ENCODE measurements at places on chromosomes 11 and 22. TPM values are rescaled to one million over a fixed set of nuclear protein-coding genes. Genes with fewer than 3 reads are reported as not detected.

GRCh38 chr11:72642043-72642883, 32.0 kb downstream of the PDE2A start:
- no peaks in the 10 kb centered on the region for H3K4me1 ChIP-seq
- peak overlapping the region; percentile 56 for H3K4me3 ChIP-seq
- H3K27ac ChIP-seq: no peak overlapping the region
- no peaks in the 10 kb centered on the region for H3K36me3 ChIP-seq

CARD18 gene
- total RNA-seq: not detected

DNA sequence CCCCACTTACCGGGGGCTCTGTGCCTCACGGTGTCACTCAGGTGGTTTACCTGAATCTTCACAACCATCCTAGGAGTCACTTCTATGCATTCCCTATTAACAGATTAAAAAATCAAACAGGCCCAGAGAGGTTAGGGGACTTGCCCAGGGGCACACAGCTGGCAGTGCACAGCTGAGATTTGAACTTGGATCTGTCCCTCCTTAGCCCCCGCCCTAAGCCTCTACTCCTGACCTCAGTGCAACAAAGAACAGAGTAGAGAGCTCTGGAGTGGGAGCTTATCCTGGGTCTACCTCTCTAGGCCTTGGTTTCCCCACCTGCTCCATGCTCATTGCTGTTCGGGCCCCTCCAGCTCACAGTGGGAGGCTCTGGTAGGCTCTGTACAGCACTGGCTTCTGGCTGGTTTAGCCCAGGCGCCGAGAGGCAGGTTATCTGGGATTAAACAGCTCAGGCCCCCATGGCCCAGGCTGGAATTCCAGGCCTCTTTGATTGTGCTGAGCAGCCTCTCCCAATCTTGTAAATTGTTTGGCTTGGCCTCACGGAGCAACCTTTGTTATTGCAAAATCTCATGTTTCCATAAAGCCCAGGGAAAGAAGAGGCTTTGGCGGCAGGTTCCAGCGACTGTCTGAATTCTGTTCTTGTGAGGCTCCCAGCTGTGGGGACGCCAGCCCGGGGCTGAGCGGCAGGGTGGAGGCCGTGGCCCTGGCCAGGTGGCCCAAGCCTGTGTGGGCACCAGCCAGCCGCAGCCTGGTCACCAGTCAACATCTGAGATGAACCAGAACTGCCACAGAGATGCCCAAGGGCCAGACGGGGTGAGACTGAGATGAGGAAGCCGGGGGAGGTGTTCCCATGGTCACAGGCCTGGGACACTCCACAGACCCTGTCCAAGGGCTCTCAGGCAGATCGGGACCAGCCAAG, 28.9 kb upstream of the SHISAL1 start:
- H3K36me3 ChIP-seq: no peaks in the 10 kb centered on the region
- H3K27ac ChIP-seq: peak overlapping the region; percentile 73
- DNase-seq: no peak
- no peak overlapping the region for H3K4me3 ChIP-seq

IL18BP gene
- total RNA-seq: 20.1 TPM

- peaks cover 5% of the 10 kb centered on the region for H3K36me3 ChIP-seq
- no peak for DNase-seq
- H3K27me3 ChIP-seq: peaks cover 6% of the 10 kb centered on the region
- H3K27ac ChIP-seq: peak overlapping the region; percentile 19
- H3K4me1 ChIP-seq: peaks cover 13% of the 10 kb centered on the region
These were observed 1.7 kb upstream of the SLC29A2 start for GRCh38 chr11:66373265-66373664.

DNA sequence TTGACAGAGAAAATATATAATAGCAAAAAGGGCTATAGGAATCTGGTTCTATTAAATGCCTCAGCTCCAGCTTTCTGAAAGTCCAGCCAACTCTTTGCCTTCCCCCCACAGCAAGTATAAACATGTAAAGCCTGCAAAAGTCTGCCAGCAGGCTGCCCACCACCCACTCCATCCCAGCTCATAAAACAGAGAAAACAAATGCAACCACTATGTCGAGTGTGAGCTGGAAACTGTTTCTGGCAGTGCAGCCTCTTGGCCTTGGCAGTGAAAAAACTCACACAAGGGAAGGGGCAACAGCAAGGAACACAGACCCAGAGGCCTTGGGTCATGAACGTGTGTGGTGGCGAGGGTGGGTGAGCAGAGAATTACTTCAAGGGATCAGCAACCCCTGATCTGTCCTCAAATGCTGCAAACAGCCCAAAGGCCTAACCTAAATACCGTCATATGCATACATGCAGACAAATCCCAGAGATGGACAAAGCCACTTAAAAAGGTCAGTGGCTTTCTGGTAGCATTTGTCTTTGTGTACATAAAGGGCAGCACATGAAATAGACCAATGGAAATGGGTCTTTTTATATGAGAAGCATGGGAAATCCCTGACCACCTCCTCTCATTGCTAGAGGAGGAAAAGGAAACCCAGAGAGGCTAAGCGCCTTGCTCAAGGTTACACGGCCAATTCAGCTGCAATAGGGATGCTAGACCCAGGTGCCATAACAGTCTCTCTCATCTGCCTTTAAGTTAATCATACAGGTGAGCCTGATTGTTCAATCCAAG, 74.8 kb downstream of the NAT10 start:
- H3K4me3 ChIP-seq: no peak overlapping the region
- no peak for DNase-seq
- H3K36me3 ChIP-seq: no peaks in the 10 kb centered on the region
- no peak overlapping the region for H3K27ac ChIP-seq
- no peaks in the 10 kb centered on the region for H3K27me3 ChIP-seq

DNA sequence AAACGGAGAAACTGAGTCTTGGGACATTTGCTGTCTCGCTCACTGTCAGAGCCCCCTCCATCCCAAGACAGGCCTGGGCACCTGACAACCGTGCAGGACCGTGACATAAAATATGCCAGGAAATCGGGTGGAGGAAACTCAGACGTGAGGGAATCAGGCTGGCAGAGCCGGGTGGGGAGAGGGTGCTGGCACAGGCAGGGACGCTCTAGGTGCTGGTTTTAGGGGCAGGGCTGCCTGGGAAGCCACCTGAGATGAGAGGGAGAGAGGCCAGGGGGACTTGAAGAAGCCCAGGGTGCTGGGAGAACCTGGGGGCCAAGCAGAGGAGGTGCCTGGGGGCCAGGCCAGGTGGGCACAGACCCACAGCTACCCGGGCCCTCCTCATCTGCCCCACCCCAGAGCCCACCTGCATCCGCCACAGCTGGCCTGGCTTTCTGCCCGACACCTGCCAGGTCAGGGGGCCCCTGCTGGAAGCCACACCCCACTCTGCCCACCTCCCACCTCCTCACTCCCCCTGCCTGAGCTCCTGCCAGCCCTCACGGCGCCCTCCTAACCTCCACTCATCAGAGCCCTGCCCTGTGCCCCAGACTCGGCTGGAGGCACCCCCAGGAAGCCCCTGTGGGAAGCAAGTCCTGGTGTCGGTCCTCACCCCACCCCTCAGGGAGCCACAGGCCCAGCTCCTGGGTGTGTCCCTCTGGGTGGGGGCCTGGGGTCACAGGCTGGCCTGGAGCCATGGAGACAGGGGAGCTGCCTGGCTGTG, 27.3 kb upstream of the MUC5AC start:
- DNase-seq: peak; percentile 8
- peaks cover 7% of the 10 kb centered on the region for H3K4me1 ChIP-seq
- no peak overlapping the region for H3K27ac ChIP-seq
- peaks cover 2% of the 10 kb centered on the region for H3K36me3 ChIP-seq
- H3K27me3 ChIP-seq: peaks cover 5% of the 10 kb centered on the region

RASD2 gene
- total RNA-seq: 0.07 TPM

DEPDC5 gene
- 33.0 TPM for total RNA-seq

DNA sequence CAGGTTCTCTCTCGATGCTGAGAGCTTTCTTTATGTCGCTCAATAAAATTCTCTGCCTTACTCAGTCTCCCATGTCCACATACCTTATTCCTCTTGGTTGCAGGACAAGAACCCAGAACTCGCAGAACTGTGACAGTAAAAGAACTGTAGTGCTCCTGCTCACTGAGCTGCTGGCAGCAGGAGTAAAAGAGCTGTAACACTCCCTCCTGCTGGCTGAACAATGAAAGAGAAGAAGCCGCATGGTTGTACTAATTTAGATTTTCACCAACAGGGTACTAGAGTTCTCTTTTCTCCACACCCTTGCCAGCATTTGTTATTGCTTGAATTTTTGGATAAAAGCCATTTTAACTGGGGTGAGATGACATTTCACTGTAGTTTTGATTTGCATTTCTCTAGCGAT, 433.2 kb downstream of the GUCY1A2 start:
- H3K27ac ChIP-seq: no peak overlapping the region
- peaks cover 6% of the 10 kb centered on the region for H3K36me3 ChIP-seq
- no peaks in the 10 kb centered on the region for H3K4me1 ChIP-seq

GRCh38 chr11:13052130-13052571, 43.0 kb downstream of the RASSF10 start:
- H3K4me1 ChIP-seq: peaks cover 7% of the 10 kb centered on the region
- no peaks in the 10 kb centered on the region for H3K36me3 ChIP-seq

RBMXL2 gene
- total RNA-seq: not detected

UCP2 gene
- 103 TPM for total RNA-seq
